Lung (tissue), 17 donors: ENCODE measurements at places on chromosomes 1 and 21. TPM values are rescaled to one million over a fixed set of nuclear protein-coding genes. Genes with fewer than 3 reads are reported as not detected.

The CCNL2 gene
- 157 TPM for total RNA-seq

The OR2T29 gene
- not detected for total RNA-seq

The TEX38 gene
- not detected for total RNA-seq

GRCh38 chr1:220594356-220594755 lies 66.4 kb downstream of the MARK1 start:
- no peak for DNase-seq

DNA sequence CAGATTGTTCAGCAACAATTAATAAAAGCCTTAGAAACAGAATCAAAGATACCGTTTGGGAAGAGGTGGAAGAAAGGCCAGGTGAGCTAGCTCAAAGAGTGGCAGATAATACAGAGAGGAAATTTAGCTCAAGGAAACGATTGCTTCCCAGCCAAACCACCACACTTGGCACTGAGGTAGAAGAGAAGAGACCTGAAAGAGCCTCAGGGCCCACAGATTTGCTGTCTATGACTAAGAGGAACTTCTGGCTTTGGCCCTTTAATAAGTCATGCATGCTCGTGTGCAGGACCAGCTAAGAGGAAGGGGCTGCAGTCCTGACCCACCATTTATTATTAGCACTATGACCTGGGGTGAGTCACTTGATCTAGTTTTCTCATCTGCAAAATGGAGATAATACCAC lies 72.8 kb upstream of the BCL10 start:
- DNase-seq = no peak
